ENCODE measurements at places on chromosomes 4 and X.

DNA sequence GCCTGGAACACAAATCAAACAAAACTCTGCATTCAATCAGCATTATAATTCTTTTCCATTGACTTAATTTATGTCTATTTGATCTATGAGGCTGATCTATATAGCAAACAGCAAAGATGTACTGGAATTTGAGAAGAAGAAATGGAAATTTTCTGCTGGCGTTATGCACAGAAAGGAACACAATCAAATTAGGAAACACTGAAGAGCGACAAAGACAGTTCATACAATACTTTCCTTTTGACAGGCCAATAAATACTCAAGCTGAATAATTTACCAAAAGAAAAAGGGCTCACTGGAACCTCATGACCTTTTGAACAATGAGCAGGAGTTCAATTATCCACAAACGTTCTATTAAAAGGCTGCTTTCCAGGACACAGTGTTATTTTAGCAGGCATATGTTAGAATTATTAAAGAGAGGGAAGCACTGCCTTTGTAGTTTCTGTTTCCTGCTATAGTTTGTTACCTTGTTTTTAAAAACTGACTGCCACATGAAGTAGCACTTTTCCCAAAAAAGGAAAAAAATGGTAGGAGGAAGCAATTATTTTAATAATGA lies 8.1 kb downstream of the PDHA2 start:
- no peak for DNase-seq

GRCh38 chrX:25287521-25287920 lies 271.8 kb upstream of the ARX start:
- DNase-seq: no peak

DNA sequence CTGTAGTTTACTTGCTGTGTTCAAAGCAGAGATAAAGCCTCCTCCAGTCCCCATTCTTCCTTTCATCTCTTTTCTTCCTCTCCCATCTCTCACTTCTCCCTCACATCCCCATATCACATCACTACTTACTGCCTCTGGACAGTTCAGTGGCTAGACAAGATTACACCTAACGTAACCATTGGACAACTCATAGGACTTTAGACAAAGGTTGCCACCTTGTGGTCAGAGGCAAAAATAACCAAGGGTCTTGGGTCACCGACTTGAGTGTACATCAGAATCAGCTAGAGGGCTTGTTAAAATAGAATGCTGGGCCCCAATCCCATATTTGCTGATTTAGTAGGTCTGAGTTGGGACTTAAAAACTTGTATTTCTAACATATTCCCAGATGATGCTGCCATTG lies 109.3 kb upstream of the DGKK start:
- peak; percentile 13 for DNase-seq

GRCh38 chr4:175450446-175450845 lies 361.6 kb downstream of the GPM6A start:
- DNase-seq: no peak

- DNase-seq: peak; percentile 53
Measured at GRCh38 chrX:49960061-49960460, 37.7 kb downstream of the CLCN5 start.

DNA sequence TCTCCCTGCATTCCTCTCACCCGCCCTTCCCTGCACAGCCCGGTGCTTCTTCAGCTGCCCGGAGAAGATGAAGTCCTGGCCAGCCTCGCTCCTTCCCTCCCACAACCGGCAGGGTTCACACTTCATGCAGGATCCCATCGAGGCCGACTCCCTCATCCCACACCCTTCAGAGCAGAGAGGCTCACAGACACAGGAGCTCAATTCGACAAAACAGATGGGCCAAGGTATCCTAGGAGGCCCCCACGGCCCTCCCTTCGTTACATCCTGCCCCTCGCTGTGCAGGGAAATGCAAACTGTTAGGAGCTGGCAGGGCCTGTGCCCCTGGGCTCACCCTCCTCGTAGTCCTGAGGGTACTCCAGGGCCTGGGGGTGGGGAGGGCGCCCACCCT lies 238.1 kb downstream of the DHRSX start:
- DNase-seq: no peak
